Stimulated activated CD4-positive, alpha-beta T cell treated with anti-CD3 and anti-CD28 coated beads, Interleukin-12 subunit alpha, Interleukin-12 subunit beta, amount 100 ng/mL, for 48 hours (primary cell): ENCODE measurements at places on chromosomes 12 and 14.
A peak's percentile ranks its signal among the peaks of the same experiment; 100 is the strongest.

DNA sequence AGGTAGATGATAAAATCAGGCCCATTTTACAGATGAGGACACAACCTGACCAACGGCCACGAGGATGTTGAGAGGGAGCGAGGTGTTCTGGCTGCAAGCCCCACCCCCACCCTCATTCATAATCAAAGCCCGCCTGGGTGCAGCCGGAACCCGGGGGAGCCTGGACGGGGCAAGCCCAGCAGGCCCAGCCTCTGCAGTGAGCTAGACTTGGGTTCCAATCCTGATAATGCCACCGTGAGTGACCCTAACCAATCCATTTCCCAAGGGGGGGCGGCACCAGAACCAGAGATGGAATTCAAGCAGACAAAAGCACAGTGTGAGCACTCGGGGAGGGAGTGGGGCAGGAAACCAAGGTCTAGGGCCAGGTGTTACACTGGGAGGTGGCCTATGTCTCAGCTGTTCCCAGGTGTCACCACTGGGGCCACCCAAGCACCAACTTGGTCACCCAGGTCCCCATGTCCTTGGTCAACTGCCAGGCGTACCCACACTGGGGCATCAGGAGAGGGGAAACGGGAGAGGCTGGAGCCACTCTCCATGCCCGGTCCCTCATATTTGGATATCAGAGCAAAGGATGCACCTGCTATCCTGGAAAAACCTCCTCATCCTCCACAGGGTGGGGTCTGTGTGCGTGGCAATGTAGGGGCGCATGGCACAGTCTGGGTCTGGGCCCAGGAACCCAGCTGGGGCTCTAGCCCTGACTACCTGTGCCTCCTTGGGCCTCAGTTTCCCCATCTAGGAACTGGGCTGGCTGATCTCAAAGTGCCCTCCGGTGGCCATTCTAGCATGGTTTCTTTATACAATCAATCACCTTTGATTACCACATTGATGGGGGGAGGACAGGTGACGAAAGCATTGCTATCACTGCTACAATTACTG lies 58.4 kb downstream of the FAM222A start:
- no peak for DNase-seq

GRCh38 chr12:128098730-128099129 lies 168.2 kb upstream of the TMEM132C start:
- no peak for DNase-seq

DNA sequence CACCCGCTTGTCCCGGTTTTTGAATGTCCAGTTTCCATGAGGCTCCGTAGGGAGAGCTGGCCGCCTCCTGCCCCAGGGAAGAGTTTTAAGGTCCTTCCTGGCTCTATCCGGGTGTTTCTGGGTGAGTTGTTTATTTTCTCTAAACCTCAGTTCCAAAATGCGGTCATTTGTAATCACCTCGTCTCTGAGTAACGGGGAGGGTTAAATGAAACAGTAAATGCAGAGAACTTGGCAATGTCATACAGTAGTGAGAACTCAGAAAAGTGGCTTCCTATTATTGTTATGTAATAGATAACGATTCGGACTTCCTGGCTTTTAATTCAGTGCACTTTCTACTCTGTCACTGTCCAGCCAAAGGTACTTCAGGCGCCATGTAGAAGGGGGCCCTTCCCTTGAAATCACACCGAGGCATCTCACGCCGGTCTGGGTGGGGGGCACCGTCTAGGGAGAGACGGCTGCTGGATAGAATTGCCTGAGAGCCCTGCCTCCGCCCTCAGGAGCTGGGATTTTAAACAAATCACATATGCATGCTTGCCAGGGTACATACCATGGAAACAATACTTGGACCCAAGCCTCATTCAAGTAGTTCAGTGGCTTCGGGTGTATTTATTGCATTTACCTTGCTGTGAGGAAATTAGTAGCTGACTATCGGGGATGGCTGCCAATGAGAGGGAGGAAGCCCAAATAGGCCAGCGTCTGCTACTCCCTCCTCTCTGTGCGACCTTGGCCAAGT lies 26.4 kb downstream of the NOS1 start:
- no peak for DNase-seq

- no peak for DNase-seq
Observed at GRCh38 chr14:35573911-35574310, 39.9 kb downstream of the INSM2 start.

DNA sequence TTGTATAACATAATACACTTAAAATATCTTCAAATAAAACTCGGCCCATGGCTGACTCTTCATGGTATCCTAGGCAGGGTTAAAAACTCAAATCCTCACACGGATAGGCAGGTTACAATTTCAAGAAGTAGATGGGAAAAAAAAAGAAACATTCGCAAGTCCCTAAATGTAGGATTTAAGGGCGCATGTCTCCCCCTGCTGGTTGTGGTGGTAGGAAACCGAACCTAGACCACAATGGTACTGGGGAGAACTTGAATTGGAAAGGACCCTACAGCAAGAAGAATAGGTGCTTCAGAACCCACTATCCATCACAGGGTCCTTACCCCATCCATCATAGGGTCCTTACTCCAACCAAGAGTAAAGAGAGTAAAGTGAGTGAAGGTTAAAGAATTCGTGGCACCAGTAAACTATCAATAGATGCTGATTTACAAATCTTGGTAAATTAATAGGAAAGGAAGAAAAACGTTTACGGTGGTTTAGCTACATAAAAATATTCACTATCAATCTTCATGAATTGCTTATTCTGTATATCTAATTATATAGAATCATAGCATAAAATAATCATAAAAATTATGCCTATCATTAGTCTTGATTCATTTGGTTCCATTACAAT lies 3.3 kb upstream of the CIPC start:
- peak; percentile 70 for DNase-seq

- no peak for DNase-seq
Observed at GRCh38 chr12:99455350-99456035, 192.1 kb upstream of the GARIN6 start.

- DNase-seq, result no peak
Observed at GRCh38 chr12:593396-594270, 69.6 kb downstream of the NINJ2 start.

DNA sequence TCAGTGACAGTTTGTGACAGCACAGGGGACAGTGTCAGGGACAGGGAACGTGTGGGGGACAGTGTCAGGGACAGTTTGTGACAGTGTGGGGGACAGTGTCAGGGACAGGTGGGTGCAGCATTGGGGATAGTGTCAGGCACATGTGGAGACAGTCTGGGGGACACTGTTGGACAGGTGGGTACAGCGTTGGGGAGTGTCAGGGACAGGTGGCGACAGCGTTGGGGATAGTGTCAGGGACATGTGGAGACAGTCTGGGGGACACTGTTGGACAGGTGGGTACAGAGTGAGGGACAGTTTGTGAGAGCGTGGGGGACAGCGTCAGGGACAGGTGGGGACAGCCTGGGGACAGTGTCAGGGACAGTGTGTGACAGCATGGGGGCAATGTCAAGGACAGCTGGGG lies 140.0 kb downstream of the TMEM121 start:
- DNase-seq, result no peak
